NCI-H2081 treated with DMSO at 0.1 percent for 48 hours (cell line): ENCODE measurements at places on chromosomes 5 and 9.
A peak's percentile ranks its signal among the peaks of the same experiment; 100 is the strongest.

DNA sequence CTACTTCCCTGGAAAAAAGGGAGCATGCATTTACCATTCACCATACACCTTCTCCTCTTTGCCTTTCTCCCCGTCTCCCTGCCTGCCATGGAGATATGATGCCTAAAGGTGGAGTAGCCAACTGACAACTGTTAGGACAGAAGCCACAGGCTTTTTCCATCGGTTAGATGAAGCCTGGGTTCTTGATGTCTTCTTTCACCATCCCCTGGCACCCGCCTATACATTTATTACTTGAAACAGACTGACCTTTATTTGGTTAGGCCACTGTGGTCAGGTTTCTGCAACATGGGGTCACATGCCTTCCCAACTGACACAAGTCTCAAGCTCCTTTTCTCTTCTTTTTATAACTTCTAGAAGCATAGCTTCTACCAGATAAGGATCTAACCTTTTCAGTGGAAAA lies 7.1 kb downstream of the LCP2 start:
- no peak for DNase-seq

- DNase-seq, result peak; percentile 9
These were observed at the start of gene ZNF883 for GRCh38 chr9:113011911-113012381. ZNF883 (minus strand) TSS chr9:113012192.

GRCh38 chr5:66597183-66597757 lies 1.1 kb downstream of the MAST4 start:
- no peak for DNase-seq

DNA sequence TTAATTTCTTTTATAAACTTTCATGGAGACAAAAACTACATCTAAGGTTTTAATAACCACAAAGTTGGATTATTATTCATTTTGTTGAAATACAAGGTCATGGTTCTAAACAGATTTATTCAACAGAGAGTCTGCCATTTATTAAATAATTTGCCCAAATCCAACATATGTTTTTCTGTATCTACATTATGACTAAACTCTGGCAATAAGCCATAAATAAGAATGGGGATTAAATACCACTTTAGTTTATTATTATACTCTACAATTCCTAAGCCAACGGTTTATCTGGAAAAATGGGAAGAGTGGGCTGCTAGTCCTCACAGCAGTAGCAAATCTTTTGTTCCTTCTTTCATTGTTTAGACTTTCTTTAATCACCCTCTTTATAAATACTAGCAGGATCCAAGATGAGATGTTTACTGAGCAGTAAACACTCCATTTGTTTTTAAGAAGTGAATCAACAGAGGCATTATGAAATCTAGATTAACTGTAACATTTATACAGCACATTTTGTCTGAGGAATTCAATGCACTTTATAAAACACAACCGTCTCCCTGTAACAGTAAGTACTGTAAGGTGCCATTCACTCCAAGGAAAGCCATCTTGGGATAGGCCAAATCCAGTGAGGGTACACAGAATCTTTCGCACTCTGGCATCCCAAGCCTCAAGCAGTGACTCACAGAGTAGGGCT lies 89.7 kb downstream of the DROSHA start:
- DNase-seq, result no peak

DNA sequence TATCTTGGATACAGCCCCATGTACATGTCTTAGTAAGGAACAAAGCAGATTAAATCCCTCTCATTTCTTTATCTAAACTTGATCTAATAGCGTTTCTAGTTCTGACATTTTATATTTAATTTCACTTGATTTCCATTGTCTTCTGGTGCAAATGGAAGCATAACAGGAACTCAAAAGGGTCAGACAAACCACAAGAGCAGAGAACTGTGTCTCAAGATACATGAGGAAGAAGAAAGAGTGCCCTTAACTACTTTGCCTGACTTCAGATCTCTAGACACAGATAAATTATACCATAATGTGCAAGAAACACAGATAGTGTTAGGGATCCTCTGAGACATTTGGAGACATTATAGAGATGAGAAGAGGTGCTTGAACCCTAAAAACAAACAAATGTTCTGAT lies 20.7 kb upstream of the STX17 start:
- DNase-seq, result no peak
